ENCODE measurements at places on chromosomes 6 and 20.

DNA sequence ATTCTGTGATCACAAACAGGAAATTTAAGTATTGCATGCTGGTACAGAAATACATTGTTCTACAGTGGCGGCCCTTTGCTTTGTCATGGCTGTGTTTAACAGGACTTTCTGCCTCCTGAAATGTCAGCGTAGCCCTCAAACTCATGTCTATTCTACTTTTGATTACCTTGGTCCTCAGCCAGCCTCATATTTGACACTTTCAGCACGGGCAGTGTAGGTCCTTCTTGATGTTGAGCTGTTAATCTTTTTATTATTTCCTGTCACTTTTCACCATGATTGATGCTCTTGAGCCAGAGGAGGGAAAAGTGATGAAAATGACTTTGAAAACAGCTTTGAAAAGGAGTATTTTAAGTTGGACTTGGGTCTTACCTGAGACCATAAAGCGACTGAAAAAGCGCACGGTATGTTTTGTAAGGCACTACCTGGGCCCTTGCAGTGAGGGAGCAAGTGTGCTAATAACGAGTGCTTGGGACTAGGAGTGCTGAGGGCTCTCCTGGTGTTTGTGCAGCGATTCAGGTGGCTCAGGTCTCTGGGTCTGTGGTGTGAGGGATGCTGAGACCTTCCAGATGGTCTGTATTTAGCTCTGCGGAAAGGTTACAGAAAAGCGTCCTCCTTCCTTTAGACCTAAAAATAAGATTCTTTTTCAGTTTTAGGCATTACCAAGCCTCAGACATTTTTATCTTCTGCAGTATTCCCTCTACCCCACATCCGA, 45.2 kb upstream of the RREB1 start:
- no peak for DNase-seq

GRCh38 chr6:24445704-24446103, 43.0 kb downstream of the MRS2 start:
- DNase-seq, result no peak

GRCh38 chr6:11538052-11538818, 686 bp downstream of the TMEM170B start:
- no peak for DNase-seq

DNA sequence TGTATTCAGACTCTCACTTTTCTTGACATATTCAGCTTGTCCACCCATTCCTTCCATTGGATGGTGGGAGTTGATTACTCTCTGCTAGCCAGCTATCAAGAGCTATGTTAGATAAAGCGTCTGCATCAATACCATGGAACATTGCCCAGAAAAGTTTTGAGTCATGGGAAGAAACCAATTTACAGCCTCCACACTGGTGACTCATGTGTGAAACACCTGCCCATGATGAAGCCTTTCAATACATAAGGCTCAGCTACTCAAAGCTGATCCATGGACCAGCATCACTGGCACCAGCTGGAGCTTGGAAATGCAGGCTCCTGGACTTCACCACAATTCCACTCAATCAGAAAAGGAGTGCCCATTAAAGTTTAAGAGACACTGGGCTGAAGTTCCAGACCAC, 16.1 kb downstream of the PLA2G7 start:
- DNase-seq, result peak; percentile 34

- DNase-seq, result no peak
Measured at GRCh38 chr6:20464041-20464440, 62.4 kb downstream of the E2F3 start.

GRCh38 chr6:108562503-108562993, 1.8 kb downstream of the FOXO3 start:
- peak; percentile 81 for DNase-seq

- no peak for DNase-seq
Measured at GRCh38 chr20:2698912-2699311, 6.3 kb downstream of the EBF4 start.

GRCh38 chr20:17024513-17025119, 202.2 kb upstream of the PCSK2 start:
- DNase-seq, result peak; percentile 89

GRCh38 chr6:98324446-98324845, 509.9 kb upstream of the POU3F2 start:
- no peak for DNase-seq

DNA sequence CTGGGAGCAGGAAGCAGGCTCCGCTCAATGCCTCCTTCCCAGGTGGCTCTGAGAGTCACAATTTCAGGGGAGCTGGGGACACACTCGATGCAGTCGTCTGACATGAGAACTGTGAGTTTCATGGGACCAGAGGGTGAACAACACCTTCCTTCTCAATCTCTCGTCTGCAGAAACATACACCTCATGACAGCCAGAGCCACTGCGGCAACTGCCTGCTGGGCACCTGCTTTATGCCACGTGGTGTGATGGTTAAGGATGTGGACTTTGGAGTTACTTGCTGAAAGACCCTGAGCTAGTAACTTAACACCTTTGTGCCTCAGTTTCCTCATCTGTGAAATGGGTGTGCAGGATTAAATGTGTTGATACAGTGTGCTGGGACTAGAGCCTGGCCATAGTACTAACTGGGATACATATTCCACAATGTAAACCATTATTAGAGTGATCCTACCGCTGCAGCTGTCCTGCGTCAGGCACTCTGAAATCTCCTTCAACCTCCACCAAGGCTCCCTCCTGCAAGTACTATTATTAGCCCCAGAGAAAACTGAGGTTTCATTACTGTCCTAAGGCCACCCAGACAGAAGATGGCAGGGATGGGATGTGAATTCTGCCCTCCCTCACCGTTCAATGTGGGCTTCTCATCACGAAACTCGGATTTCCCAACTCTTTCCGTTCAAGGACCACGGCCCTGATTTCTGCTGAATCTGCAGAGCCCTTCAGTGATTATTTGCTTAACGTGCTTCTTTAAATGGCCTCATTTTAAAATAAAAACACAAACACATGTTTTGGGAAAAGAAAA, 24.4 kb downstream of the SULF2 start:
- DNase-seq, result no peak

- peak; percentile 35 for DNase-seq
Measured at GRCh38 chr20:13008761-13009681, at the start of gene SPTLC3. Gene SPTLC3 (plus strand): TSS chr20:13008972. CDS start chr20:13009268, 296 bp downstream.

GRCh38 chr6:161961796-161962195, 687.9 kb upstream of the AGPAT4 start:
- no peak for DNase-seq

DNA sequence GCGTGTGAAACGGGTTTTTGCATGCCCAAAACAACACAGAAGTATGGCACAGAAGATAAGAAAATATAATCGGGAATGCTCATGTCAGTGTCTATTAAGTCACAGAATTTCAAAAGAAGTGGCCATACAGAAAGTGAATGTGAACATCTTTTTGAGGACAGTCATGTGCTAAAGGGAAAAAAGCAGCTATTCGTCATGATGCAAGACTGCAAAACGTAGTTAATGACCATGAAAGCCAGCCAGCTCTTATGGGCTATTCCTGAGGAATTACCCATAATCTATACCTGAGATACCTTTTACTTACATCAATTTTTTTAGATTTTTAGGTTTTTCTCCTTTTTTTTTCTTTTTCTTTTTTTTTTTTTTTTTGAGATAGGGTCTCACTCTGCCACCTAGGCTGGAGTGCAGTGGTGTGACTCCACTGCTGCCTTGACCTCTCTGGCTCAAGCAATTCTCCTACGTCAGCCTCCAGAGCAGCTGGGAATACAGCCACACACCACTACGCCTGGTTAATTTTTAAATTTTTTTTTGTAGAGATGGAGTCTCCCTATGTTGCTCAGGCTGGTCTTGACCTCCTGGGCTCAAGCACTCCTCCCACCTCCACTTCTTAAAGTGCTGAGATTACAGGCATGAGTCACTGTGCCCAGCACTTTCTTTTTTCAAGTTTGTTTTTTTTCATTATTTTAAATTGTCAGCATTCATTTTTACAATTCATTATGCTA, 18.1 kb upstream of the ZBP1 start:
- DNase-seq, result no peak

- DNase-seq, result no peak
Measured at GRCh38 chr6:18680842-18681241, 293.7 kb downstream of the RNF144B start.

GRCh38 chr6:41460742-41461336, 85.3 kb upstream of the FOXP4 start:
- no peak for DNase-seq

- peak; percentile 21 for DNase-seq
Measured at GRCh38 chr6:156809034-156809433, 31.9 kb downstream of the ARID1B start.
